T-helper 22 cell (primary cell): ENCODE measurements at places on chromosomes 2 and 18.

DNA sequence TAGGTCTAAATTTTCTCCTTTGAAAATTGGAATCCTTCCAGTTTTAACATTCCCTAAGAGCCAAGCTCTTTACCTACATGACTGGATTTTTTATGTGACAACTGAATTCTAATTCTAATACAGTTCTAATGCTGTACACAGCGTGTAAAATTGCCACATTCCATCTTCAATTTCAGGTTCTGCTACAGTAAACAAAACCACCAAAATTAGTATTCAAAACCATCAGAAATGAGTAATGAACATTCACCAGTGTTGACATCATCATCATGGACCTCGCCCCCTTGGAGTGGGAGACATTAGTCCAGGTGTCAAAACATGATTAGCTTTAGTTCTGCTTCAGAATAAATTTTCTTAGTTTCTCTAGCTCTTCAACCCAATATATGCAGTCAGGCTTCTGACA is 133.6 kb downstream of the MBD2 start:
- DNase-seq, result no peak

DNA sequence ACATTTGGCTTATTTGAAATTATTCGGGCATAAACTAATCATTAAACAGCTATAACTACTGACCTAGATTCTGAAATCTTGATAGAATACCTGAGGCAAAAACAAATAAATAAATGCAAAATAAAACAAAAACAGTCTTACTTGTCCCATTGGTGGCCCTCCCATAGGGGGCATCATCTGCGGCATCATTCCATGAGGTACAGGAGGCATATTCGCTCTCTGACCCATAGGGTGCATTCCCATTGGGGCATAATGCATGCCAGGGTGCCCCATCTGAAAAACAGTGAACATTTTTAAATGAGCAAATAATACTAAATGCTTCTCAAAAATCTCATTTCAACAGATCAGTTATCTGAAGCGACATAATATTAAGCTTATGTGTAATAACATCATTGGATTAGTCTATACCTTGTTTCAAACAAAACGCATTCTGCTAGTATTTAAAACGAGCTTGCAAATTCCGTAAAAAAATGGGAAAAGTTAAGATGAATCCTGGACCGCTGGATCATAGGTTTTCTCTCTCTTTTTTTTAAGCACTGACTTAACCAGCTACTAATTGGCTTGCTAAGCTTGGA is 1.3 kb downstream of the PRPF40A start:
- DNase-seq, result no peak

- DNase-seq, result no peak
Observed at GRCh38 chr18:11553098-11553940, 56.1 kb upstream of the SLC35G4 start.

- DNase-seq, result peak; percentile 46
Observed at GRCh38 chr2:201261471-201261870, 1.1 kb downstream of the CASP8 start.

DNA sequence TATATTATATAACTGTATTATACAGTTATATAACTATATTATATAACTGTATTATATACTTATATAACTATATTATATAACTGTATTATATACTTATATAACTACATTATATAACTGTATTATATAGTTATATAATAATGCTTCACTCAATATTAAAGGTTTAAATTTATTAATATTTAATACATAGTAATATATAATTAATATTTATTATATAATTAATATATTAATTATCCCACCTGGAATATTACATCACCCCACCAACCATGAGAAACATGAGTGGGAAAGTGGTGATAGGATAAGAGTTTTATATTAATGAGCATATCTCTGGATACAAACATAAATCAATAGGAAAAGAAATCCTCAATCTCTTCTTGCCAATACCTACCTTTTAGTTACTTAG is 487.1 kb upstream of the LRRTM4 start:
- DNase-seq, result no peak

GRCh38 chr2:169815849-169816248 is 8.9 kb downstream of the METTL5 start:
- DNase-seq, result no peak

- no peak for DNase-seq
Observed at GRCh38 chr2:195899226-195899625, 169.4 kb downstream of the DNAH7 start.

DNA sequence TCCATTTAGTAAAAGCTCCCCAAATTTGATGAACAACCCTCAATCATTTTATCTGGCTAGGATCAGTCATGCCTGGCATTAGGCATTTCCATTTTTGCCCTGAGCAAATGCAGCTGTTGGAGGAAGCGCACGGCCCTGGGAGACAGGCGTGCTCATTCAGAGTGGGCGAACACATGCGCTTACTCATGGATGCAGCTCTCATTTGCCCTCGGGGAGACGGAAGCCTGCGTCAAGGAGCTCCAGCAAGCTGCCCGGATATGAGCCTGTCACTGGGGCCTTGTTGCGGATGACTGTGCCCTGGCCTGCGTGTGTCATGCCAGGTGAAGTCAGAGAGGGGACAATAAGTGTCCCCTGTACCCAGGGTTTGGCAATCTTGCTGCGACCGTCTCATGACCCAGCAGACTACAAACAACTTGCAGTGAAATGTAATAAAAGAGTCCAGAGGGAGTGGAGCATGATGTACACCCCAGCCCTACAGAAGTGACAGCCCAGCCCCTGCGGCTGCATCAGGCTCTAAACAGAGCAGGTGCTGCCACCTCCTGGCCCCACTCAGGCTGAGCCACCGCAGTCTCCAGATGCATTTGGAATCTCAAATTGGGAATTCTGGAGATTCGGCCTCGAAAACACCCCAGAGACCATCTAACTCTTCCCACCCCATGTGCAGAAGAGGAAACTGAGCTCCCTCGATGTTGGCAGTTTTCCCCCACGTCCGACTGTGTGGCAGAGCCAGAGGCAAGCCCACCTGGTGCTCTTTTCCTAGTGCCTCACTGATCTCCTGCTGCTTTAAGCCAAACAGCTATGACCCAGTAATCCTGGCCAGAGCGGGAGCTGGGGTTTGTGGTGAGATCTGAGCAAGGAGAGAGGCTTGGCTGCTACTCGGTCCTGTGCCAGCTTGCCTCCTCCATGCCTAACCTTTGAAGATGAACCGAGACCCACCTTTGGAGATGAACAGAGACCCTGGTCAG is 105.0 kb upstream of the ALK start:
- DNase-seq, result no peak

GRCh38 chr2:150526006-150526405 is 38.5 kb upstream of the RND3 start:
- no peak for DNase-seq

DNA sequence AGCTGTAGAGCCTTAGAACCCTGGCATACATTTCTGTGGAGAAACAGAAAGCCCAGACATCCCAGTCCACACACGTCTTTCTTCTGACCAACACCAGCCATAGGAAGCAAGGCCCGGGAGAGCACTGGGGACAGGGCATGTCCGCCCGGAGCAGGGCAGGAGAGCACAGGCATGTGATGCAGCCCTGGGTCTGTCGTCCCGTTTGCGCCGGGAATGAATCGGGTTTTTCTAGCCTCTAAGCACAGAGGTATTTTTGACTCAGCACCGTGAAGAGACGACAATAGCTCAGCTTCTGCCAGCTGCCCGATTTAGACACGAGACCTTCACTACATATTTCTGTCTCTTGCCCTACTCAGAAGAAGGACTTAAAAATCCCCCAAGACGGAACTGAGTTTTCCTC is 7.3 kb upstream of the AMMECR1L start:
- no peak for DNase-seq

DNA sequence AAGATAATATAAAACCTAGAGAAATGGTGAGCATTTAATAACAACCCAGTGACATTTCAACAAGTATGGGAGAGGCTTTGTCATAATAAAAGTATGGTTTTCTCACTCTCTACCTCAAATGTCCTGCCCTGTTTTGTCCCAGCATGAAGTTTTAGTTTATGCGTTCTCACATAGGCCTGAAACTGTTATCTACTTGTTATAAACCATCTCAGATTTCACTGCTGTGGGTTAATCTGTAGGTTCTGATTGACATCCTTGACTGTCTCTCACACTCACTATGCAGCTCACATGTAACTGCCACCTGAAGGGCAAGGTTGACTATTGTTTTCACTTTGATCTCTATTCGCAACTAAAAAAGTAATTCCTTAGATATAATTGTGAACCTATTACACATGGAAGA is 44.9 kb downstream of the ZEB2 start:
- DNase-seq, result no peak

DNA sequence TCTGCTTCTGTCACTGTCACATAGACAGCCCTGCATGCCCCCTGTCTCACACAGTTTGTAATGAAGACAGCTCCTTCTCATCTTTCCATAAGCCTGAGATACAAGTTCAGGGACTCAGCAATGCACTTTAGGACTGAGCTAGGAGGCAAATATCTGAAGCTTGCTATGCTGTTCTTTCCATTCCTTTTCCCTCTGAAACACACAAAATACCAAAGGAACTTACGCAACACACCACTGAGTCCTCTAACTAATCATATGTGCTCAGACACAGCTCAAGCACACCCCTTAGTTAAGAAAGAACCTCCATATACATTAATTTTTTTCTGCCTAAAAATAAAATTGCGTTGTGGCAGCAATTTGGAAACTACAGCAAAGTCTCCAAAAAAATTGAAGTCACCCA is 17.9 kb downstream of the SERPINB8 start:
- no peak for DNase-seq

DNA sequence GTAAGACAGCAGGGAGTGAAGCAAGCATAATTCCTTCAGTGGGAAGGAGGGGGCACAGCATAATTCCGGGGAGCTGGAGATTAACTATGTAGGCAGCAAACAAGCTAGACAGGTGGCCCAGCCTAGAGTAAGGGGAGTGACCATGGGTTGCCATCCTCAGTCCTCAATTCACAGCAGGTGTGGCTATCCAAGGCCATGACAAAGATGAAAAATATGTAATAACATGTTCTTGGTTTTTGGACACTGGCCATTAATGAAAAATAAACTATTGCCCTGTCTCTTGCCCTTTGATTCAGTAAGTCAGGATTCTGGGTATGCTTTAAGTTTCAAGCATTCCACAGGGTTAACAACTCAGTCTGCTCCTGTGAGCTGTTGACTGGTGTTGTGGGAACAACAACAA is 65.0 kb downstream of the CYP1B1 start:
- DNase-seq, result no peak

- DNase-seq, result no peak
Observed at GRCh38 chr2:219626540-219626939, 890 bp upstream of the SLC4A3 start.

- no peak for DNase-seq
Observed at GRCh38 chr2:168165397-168165796, 82.0 kb downstream of the STK39 start.

- no peak for DNase-seq
Observed at GRCh38 chr2:146461068-146461467, 1383.8 kb upstream of the ACVR2A start.

- no peak for DNase-seq
Observed at GRCh38 chr2:235639885-235640284, 146.0 kb downstream of the AGAP1 start.

- no peak for DNase-seq
Observed at GRCh38 chr2:101463911-101464641, 10.8 kb downstream of the RFX8 start.

GRCh38 chr2:107822302-107822701 is 4.4 kb upstream of the RGPD4 start:
- no peak for DNase-seq

- DNase-seq, result no peak
Observed at GRCh38 chr2:118805064-118805690, 42.3 kb downstream of the EN1 start.

DNA sequence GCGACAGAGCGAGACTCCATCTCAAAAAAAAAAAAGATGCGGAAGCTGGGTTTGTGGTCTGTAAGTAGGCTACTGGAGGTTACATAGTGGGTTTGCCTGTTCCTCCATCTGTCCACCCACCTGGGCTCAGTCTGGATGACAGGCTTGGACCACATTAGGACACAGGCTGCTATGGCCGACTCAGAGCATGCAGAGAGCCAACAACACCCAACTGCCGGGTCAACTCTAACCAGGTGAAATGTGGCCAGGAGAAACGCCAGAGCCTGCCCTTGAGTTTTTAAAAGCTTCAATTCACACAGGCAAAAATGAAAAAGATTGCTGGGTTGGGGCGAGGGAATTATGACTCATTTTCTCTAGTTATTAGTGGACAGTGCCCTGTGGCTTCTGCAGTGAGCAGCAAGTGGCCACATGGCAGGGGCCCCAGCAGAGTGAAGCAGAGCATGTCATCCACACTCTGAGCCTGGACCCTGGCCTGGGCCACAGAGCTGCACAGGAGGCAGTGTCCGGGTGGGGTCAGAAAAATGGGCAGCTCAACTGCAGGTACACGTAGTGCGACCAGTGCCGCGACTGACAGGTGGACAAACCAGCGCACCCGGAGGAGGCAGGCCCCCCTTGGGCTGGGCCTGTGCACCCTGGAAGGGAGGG is 67.4 kb downstream of the BIN1 start:
- no peak for DNase-seq

DNA sequence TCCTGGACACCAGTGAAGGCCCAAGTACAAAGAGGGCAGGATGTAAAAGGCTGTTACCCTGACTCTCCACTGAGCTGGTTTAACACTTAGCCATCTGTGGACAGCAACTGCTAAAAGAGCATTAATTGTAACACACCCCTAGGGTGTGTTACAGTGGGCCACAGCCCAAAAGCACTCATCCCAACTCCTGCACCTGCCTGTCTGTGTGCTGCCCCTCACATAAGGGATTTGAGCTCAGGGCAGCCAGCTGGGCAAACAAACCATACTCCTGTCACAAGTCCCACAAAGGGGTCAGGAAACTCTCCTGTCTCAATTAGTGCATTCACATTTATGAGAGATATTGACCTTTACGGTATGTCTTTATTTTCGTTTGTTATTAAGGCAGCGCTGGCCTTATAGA is 833.1 kb upstream of the NXPH2 start:
- DNase-seq, result no peak

- DNase-seq, result no peak
Observed at GRCh38 chr18:63146828-63147409, 172.7 kb downstream of the BCL2 start.

DNA sequence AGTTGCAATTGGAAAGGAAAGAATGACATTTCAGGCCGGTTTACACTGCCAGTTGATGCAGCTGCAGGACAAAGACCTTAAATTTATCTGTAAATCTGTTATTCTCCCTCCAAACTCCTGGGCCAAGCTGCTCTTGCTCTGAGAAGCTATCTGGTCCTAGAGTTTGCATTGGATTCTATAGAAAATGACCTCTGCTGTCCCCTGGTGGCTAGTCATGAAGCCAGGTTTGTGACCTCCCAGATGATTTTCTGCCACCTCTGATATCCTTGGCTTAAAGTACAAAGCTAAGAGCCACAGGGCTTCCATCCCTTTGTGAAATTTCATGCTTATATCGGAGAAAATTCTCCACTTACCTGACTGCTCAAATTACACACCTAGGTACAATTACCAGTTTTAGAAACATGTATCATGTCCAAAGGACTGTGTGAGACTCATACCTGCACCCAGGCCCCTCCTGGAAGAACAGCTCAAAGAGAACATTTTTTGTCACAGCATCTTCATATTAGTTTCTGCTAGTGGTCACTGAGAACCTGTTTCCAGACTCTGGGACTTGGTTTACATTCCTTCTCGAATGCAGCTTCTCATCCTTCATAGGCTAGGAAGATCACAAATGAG is 28.9 kb upstream of the IER3IP1 start:
- no peak for DNase-seq

GRCh38 chr18:56570978-56571377 is 67.4 kb downstream of the TXNL1 start:
- DNase-seq, result no peak

GRCh38 chr2:152718909-152719645 is 657 bp downstream of the ARL6IP6 start:
- DNase-seq, result no peak
